Pancreas (tissue), 10 donors: ENCODE measurements at places on chromosomes 11 and 22. TPM values are rescaled to one million over a fixed set of nuclear protein-coding genes. Genes with fewer than 3 reads are reported as not detected.

The MFNG gene
- total RNA-seq: 3.5 TPM

The LRRC56 gene
- total RNA-seq: 2.0 TPM

The NTM gene
- 0.78 TPM for total RNA-seq

The ROBO4 gene
- total RNA-seq: 4.3 TPM

The NELL1 gene
- total RNA-seq: not detected

The NPAS4 gene
- not detected for total RNA-seq

The PICK1 gene
- 12.5 TPM for total RNA-seq

The OR5A1 gene
- total RNA-seq: not detected

DNA sequence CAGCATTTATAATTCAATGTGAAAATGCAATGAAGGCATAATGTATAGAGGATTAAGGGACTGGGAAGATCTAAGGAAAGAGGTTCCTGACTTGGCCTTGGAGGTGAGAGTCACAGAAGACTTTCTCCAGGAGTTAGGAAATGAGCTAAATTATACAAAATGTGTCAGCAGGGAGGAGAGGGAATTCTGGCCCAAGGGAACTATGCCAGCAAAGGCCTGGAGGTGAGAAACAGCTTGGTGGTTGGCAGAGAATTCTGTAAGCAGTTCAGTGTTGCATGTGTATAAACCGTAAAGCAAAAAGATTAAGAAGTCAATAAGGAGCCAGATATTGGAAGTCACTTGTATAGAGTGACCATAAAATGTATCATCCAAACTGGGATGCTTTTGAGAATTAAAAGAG lies 142.2 kb upstream of the SESN3 start:
- DNase-seq: no peak

DNA sequence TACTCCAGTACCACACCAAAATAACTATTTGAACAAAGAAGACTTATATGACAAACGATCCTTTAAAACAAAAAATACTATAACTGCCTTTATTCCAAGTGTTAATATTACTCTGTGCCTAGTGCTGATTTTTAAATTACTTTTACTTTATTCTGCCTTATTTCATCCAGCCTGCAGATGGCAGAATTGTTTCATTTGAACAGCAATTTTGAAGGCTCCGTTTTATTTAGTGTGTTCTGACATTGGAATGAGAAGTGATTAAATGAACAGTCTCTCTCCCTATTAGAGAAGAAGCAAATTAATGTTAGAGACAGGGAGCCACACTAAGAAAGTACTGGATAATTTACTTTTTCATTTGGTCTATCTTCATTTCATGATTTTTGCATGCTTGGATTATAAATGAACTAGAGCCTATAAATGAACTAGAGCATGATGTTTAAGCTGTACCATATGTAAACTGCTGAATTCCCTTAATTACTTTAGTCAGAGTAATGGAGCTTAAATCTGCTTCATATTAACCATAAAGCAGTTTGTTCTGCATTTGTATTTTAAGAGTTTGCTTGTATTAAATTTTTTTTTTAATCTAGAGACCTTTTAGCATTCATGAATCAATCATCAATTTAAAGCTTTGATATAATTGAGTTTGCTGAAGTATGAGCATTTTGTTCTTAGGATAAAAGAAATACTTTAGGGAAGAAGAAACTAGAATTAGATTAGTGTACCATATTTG lies 9.8 kb downstream of the PDHX start:
- no peak for DNase-seq

- no peak for DNase-seq
Observed at GRCh38 chr11:133559833-133560471, 27.7 kb upstream of the OPCML start.

DNA sequence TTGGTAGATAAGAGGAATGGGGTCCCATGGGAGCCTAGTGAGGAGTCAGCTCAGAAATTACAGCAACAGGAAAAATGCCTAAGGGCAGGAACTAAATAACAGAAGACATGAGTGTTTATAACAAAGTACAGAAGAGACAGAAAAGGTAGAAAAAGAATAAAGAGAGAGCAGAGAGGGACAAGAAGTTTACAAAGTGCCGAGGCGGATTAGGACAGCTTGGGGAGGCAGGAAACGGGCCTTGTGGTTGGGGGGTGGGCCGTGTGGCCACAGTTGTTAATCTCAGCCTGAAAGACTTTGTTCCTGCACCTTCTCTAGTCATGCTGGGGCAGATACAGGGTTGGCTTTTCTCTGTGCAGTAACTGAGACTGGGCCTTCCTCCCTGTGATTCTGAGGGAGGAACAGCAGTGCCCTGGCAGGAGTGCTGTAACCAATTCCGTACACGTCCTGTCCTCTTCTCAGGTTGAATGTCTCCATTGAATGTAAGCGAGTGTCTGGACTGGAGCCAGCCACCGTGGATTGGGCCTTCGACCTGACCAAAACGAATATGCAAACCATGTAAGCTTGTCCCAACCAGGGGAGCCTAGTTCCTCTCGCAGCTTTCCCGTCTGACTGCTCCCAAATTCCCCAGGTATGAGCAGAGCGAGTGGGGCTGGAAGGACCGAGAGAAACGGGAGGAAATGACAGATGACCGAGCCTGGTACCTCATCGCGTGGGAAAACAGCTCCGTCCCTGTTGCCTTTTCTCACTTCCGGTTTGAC lies 13.2 kb downstream of the NAA40 start:
- DNase-seq: no peak

GRCh38 chr11:19660076-19660475 lies 52.6 kb upstream of the NAV2 start:
- DNase-seq: no peak

DNA sequence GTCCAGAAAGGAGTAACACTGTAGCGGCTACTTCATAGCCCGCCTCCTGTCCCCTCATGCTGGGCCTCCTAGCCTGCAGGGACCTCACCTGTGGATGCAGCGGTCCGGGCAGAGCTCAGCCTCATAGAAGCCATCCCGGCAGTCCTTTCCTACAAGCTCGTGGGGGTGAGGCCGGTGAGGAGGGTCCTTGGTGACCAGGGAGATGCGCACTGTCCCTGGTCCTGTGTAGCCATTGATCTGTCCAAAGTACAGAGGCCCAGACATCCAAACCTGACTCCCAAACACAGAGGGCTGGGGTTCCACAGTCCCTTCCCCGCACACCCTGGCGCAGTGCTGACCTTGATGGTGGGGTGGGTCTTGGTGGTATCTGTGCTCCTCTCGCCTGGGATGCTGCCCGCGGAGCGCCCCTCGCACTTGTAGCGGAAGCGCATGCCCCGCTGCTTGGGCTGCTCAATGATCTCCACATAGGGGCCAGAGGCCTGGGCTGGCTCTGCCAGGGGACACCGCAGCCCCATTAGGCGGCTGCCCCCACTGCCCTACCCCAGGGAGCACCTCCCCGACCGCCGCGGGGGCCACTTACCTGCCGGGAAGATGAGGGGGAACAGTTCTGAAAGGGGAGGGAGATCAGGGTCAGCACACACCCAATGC lies 993 bp downstream of the RELA start:
- peak; percentile 41 for DNase-seq

DNA sequence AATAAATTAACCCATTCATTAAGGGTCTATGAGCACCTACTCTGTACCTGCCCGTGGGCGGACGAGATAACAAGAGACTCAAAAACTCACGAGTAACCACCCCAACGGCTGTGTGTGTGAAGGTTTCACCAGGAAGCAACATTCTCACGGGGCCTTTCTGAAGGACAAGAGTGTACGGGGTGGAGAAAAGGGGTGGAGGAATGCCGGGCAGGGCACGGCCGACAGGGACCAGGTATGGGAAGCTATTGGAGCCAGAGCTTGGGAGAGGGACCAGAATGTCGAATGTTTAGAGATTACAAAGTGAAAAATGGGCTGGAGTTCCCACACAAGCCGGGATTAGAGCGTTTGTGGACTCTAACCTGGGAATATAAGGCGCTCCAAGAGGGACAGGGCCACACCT lies 1.6 kb downstream of the KMT5B start:
- no peak for DNase-seq

- DNase-seq: no peak
Observed at GRCh38 chr11:57751676-57752253, at the start of gene BTBD18. Gene BTBD18 (minus strand): TSS chr11:57751819. CDS start chr11:57751188, 631 bp downstream.

DNA sequence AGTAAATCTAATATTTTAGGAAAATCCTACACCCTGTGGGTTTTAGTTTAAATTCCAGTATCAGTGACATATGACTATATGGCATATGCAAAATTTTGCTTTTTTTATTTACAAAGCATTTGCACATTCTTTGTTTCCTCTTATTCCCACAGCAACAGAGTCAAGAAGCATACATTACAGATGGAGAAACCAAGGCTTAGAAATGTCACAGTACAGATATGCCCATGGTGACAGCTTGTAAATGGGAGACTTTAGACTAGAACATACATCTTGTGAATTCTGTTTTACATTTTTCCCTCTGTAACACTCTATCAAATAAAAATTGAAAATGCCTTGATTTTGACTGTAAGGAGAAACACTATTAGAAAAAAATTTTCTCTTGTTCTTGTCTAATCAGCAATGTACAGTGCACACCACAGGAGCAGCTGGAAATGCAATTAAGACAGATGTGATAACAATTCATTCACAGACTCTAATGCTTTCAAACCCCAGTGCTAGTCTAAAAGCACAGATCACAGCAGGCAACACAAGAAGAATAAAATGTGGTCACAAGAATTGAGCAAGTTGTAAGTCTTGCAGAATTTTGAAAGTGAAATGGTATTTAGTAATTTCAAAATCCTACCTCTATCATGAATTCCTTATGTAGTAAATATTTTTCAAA lies 375.9 kb downstream of the LUZP2 start:
- DNase-seq: no peak

GRCh38 chr11:78821371-78822306 lies 247.0 kb upstream of the NARS2 start:
- no peak for DNase-seq

DNA sequence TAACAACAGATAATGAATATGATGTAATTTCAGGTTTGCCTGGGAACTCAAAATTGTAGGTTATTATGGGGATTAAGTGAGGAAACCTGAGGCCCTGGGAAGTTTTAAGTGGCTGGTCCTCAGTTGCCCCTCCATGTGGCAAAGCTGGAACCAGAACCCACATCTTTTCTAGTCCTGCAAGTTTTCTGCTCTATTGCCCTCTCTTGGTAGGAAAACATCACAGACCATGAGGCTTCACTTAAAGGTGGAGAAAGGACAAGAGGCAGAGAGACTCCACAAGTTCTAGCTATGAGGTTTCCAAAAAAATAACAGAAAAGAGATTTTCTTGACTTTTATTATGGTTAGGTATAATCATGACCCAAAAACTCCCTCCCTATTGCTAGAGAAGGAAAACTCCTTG lies 115.5 kb upstream of the DDI1 start:
- DNase-seq: no peak

- DNase-seq: no peak
Observed at GRCh38 chr22:30940685-30941362, 27.8 kb downstream of the MORC2 start.

DNA sequence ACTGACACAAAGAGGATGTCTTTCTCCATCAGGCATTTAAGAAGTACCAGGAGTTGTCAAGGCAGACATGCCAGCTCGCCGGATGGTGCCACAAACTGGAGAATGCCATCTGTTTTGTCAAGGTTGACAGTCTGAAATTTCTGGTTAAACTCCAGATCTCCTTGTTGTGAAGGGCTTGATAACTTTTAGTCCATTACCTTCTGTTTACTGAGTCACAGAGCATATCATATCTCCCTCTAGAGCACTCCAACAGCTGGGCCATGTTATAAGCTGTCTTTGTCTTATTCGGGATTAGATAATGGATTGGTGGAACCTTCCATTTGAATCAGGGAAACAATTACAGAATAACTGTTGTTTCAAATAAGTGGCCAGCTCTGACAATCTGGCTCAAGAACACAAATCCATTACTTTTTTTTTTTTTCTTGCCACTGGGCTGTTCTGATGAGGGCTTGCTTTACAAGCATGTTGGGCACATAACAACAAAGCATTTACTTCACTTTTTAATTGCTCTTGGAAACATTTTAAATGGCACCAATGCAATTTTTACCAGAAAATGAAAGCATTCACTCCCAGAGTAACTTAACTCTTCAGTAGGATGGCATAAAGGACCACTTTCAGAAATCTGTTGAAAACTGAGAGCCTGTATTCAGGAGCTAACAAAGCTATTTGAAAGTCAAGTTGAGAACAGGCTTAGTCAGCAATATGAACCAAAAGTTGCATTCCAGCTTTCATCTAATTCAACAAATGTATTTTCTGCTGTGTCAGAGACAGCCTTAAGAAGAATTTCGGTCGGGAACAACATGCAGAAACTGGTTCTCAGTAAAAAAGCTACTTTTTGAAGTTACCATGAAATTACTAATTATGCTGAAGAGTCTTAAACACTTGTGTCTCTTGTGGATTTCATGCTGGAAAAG lies 227.6 kb upstream of the PITPNB start:
- DNase-seq: no peak

- DNase-seq: peak; percentile 90
Observed at GRCh38 chr22:41925783-41926460, 684 bp downstream of the TNFRSF13C start.

DNA sequence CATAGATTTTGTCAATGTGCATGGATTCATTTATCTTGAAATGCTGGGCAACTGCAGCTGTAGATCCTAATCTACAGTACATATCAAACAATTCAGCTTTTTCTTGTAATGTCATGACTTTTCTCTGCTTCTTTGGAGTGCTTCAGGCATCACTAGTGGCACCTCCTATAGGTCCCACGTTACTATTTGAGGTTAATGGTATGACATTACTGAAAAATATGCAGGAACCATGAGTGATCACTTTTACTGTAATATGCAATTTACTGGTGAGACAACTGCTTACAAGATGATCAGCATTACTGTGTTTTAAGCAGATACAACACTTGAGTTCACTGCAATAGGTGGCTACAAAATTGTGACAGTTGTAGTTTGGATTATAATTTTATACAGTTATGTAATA lies 3.0 kb downstream of the CENATAC start:
- DNase-seq: no peak

GRCh38 chr11:15127341-15127740 lies 12.6 kb downstream of the INSC start:
- DNase-seq: no peak

- DNase-seq: no peak
Observed at GRCh38 chr11:121659811-121660210, 207.0 kb upstream of the SORL1-AS1 start.
